Esophagus squamous epithelium (tissue), 5 donors: ENCODE measurements at places on chromosomes 2 and 18.

- DNase-seq = no peak
Observed at GRCh38 chr2:189580241-189580651, 340 bp downstream of the SLC40A1 start.

DNA sequence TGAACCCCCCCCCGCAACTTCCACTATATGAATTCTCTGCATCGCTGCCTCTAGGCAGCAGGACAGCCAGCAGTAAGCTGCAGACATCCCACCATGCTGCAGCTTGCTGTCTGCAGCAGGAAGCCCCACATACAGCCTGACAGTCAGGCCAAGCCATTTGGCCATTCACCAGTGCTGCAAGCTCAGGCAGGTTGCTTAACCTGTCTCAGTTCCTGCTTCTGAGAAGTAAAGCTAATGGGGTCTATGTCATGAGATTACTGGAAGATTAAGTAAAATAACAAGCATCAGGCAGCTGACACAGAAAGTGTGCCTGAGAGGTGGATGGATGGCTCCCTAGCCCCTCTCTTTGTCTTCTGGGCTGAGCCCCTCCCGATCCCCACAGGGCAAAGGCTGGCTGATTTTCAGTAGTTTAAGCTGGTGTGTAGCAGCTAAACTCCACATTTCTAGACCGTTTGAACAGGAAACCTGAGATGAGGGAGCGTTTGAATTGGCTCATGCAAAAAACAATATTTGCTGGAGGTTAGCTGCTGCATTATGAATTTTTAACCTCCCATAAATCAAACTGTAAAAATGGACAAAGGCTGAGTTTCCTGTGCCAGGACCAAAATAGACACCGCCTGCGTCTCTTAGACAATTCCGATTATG is 193.8 kb upstream of the ARL4C start:
- DNase-seq = no peak

- DNase-seq = no peak
Observed at GRCh38 chr2:119170504-119170903, 12.0 kb upstream of the C1QL2 start.

DNA sequence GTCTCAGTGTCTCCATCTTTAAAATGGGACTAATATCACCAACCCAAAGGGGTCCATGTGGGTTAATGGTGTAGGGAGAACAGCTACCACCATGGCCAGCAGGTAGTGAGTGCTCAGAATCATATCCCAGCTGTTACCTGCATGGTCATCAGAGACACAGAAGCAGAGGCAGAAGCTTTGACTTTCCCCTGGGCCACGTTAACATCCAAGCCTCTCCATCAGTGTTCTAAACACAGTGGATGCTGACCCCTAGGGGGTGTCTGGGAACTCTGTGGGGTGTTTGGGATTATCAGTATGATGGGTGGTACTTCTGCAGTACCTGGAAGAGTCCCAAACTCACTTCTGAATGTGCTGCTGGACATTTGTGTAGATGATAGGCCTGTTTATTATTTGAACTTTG is 93.6 kb downstream of the GYPC start:
- no peak for DNase-seq

DNA sequence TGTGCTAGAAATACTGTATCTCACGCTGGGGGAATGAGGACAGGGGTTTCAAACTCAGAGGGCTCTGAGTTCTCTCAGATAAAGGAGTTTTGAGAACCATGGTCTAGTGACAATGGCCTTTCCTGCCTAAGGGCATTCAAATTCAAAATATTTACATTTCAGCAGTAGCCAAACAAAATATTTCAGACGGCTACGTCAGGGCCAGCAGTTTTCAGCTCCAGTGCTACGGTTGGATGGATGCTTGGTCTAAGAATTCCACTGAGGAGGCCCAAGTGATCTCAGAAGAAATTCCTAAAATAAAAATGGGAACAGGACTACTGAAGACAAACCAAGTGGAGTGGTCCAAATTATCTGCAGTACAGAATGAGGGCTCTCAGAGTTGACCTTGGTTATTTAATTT is 41.1 kb upstream of the SCG2 start:
- DNase-seq = no peak

- no peak for DNase-seq
Observed at GRCh38 chr2:15736396-15737180, 144.9 kb downstream of the DDX1 start.
